BJ (cell line): ENCODE measurements at places on chromosomes 16 and 17. TPM values are rescaled to one million over a fixed set of nuclear protein-coding genes. Genes with fewer than 3 reads are reported as not detected.

DNA sequence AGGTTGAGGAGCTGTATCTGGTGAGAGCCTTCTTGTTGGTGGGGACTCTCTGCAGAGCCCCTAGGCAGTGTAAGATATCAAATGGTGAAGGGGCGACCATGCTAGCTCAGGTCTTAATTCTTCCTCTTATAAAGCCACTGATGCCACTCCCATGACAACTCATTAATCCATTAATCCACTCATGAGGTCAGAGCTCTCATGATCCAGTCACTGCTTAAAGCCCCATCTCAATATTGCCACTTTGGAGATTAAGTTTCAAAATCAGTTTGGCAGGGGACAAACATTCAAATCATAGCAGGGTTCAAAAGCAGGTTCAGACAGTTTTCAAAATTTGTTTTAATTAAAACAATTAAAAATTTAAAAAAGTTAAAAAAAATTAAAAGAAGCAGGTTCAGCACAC is 13.1 kb upstream of the SPECC1 start:
- DNase-seq, result no peak

DNA sequence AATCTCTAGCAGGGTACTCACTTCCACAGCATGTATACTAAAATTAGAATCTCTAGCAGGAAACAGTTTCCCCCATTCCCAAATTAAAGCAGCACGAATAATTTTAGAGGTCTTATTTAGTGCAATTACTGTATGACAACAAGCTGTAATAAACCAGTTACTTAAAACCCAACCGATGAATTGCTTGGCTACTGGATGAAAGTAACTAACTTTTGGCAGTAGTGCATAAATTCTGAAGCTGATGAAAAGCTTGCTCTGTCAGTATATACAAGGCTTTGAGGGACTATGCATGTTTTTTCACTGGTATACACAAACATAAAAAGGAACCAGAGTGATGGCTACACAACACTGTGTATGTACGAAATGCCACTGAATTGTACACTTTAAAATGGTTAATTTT is 89.4 kb downstream of the CFDP1 start:
- DNase-seq, result no peak

DNA sequence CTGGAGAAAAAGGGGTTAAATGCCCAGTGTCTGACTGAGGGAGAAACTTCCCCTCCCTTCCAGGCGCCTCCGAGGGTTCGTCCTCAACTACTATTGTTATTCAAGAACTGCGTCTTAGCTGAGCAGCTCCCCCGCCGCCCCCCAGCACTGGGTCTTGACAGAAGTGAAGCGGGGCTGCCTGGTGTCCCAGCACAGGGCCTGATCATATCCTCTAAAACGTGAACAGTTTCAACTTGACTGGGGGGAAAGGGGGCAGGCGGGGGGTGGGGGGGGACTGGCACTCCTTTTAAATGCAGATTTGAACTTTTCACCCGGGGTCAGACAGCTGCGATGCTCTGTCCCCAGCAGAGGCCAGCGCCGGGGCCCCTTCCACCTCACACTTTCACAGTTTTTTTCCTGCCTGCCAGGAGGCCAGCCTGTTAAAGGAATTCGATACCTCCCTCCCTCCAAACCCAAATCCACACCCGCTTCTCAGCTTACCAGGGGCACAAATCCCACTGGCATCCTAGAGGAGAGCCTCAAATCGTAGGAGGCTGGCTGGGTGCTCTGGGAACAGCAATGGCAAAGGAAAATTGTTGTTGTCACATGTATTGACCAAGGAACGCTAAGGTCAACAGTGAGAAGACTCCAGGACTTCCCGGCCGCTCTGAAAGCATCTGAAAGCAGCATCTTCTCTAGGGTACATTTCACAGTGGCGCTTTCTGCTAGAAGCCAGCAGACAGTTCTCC is 14.5 kb downstream of the ZFHX3 start:
- DNase-seq, result no peak

Gene CD7
- 0.06 and 0.22 TPM in 2 replicates for polyA plus RNA-seq

- DNase-seq, result no peak
Observed at GRCh38 chr16:57072616-57073275, 19.6 kb upstream of the CPNE2 start.
